ENCODE measurements at places on chromosomes 7 and 10.

GRCh38 chr7:47648275-47648925 is 66.5 kb upstream of the TNS3 start:
- no peaks in the 10 kb centered on the region for H3K27me3 ChIP-seq
- no peak overlapping the region for H3K27ac ChIP-seq
- H3K4me3 ChIP-seq: no peak overlapping the region
- H3K4me1 ChIP-seq: peaks cover 34% of the 10 kb centered on the region
- H3K36me3 ChIP-seq: no peaks in the 10 kb centered on the region

GRCh38 chr10:122709971-122710370 is 10.3 kb upstream of the C10orf120 start:
- H3K27me3 ChIP-seq: no peaks in the 10 kb centered on the region
- H3K4me3 ChIP-seq: no peak overlapping the region
- H3K4me1 ChIP-seq: no peaks in the 10 kb centered on the region
- H3K36me3 ChIP-seq: no peaks in the 10 kb centered on the region

GRCh38 chr7:36117203-36117840 is 35.7 kb upstream of the EEPD1 start:
- H3K27ac ChIP-seq: no peak overlapping the region
- no peak for DNase-seq
- no peaks in the 10 kb centered on the region for H3K36me3 ChIP-seq
- no peak overlapping the region for H3K4me3 ChIP-seq
- no peaks in the 10 kb centered on the region for H3K4me1 ChIP-seq

DNA sequence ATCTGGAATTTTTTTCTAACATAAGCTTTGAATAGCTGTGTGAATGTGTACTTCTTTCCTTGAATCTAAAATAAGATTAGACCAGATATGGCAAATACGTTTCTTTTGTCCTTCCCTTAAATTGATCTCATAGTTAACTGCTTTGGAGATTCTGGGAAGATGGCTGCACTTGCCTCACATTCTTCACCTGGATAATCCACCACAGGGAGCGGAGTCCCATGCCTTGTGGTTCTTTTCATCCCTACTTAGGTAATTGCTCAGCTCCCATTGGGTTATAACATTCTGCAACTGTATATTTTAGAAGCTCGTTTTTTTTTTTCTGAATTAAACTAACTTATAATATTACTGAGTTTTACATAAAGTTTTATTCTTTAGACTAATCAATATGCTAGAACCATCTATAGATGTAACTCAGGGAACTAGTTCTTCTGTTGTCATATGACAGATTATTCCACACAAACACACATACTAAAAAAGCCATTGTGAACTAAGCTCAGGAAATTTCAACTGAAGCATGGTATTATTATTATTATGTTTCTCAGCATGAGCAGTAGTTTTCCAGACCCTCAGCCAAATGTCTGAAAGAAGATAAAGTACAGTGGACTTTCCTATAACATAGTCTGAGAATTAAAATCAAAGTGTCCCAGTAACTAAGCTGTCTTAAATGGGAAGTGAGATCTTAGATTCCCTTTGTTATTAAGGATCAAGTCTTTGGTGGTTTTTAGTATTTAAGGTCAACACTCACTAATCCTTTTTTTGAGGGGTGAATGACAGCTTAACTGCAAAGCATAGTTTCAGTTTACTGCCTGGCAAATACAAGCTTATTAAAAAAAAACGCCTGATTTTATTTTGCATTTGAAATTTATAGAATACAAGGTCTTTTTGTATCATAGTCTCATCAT is 182.3 kb downstream of the PPP1R9A start:
- H3K4me1 ChIP-seq: no peaks in the 10 kb centered on the region
- no peak overlapping the region for H3K27ac ChIP-seq
- no peak for DNase-seq

GRCh38 chr7:15168489-15168888 is 265.9 kb upstream of the DGKB start:
- H3K27me3 ChIP-seq: no peaks in the 10 kb centered on the region
- H3K36me3 ChIP-seq: no peaks in the 10 kb centered on the region
- H3K27ac ChIP-seq: no peak overlapping the region

DNA sequence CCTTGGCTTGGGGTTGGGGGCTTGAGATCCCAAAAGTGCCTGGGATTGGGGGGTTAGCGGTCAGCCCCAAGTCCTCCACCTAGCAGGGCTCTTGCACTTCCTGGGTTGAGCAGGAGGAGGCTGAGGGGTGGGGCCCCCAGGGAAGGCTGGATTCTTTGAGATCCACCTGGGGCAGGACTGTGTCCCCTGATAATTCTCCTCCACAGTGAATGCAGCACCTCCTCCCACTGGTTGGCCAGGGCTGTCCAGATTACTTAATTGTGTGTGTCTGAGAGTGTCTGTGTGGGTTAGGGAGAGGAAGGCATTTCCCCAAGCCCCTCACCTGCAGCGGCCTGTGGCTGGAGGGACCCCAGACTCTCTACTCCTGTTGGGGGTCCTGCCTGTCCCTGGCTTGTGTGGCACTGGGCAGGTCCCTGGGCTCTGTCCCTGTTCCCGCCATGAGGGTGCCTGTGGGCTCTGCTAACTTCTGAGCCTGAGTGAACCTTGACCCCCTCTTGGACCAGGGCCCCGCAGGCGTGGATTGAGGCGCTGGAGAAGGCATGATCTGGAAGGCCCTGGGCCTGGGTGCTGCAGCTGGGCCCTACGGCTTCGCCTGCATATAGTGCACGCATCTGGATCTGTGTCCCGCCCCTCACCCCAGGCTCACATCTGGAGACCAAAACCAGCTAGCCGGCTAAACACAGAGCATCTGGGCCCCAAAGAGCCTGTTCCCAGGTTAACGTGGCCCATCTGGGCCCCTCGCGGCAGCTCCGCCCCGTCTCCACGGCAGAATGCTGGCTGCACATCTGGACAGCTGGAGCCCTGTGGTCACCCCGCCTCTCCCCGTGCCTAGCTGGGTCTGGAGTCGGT is 10.4 kb downstream of the TMEM270 start:
- no peak for DNase-seq
- no peaks in the 10 kb centered on the region for H3K4me1 ChIP-seq
- H3K27me3 ChIP-seq: no peaks in the 10 kb centered on the region
- no peak overlapping the region for H3K27ac ChIP-seq
- no peaks in the 10 kb centered on the region for H3K36me3 ChIP-seq
- H3K4me3 ChIP-seq: no peak overlapping the region

DNA sequence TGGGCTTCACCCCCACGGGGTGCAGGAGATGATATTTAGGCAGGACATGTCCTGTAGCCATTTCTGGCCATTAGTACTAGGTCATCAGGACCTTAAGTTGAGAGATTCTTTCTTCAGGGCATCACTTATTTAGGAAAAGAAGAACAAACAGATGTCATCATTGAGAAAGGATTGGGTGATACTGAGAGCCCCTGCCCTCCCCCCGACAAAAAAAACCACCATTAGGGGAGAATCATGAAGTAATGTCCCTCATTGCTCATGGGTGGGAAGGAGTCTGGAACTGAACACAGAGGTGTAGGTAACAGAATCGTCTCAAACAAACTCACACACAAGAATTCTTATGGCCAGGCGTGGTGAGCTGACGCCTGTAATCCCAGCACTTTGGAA is 6.4 kb upstream of the ORAI2 start:
- H3K27ac ChIP-seq: peak overlapping the region; percentile 100
- H3K36me3 ChIP-seq: no peaks in the 10 kb centered on the region
- H3K4me3 ChIP-seq: peak overlapping the region; percentile 48
- H3K4me1 ChIP-seq: peaks cover 96% of the 10 kb centered on the region
